Bone marrow (tissue), 2 donors: ENCODE measurements at places on chromosomes 5 and 9.

DNA sequence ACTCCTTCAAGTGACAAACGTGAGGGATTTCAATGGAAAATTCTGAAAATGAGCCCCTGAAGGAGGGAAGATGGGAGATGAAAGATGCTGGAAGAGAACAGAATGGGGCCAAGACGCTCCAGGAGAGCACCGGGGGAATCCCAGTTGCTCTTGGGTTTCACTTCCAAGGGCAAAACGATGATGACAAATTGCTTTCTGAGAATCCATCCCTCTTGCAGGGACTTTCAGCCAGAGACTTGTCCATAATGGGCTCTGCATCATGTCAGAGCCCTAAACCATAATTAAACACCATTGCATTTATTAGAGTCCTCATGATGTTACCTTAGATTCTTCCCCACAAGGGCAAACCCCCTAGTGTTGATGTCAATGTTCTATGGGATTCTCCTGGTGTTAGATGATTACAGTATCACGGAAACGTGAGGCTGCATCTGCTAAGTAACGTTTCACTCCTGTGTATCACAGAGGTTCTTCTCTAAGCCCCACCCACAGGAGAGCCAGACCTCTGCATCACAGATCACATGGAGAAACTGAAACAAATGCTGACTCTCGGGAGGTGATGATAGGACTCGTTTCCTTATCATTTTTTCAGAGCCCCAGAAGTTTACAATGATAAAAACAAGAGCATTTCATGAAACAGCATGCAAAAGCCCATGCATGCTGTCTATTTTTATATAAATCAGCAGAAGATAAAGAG, 114.4 kb downstream of the TENT4A start:
- DNase-seq = peak; percentile 69

DNA sequence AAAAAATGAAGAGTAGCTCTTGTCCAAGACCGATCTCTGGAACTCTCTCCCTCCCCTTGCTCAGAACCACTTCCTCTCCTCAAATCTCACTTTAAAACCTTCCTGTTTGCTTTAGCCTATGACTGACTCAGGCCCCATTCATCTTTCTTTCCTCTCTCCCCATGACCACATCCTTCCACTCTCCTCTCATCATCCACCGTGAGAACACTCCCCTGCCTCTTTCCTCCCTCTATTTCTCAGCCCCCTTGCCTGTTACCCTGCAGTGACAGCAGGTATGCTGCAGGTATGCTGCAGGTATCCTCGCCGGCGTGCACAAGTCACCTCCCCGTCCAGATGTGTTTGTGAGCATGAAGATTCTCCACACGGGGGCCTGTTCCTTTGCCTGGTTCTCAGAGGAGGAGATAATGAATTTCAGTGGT, 505.3 kb downstream of the CCDC171 start:
- no peak for DNase-seq

GRCh38 chr9:106820866-106821265, 42.1 kb upstream of the ZNF462 start:
- no peak for DNase-seq

- DNase-seq = peak; percentile 75
These were observed 97.1 kb upstream of the SELENOP start for GRCh38 chr5:42908509-42909488.

- no peak for DNase-seq
These were observed 7.7 kb downstream of the FREM1 start for GRCh38 chr9:14902561-14902960.

DNA sequence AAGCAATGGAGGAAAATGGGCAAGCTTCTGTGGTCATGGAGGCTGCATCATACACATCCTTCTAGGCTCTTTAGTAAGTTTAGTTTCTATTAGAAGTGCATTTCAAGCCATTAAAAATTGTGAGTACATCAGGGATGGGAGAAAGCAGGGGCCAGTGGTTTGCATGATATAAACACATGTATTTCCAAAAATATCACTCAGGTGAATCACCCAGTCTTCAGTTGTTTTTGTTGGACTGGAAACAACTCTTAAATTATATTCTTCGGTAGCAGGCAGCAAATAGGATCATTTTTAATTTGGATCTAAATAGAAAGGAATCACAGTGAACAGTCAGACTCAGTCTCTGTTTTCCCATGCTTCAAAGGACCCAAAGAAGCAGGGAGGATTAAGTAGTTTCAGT, 657.9 kb downstream of the TLR4 start:
- DNase-seq = no peak

DNA sequence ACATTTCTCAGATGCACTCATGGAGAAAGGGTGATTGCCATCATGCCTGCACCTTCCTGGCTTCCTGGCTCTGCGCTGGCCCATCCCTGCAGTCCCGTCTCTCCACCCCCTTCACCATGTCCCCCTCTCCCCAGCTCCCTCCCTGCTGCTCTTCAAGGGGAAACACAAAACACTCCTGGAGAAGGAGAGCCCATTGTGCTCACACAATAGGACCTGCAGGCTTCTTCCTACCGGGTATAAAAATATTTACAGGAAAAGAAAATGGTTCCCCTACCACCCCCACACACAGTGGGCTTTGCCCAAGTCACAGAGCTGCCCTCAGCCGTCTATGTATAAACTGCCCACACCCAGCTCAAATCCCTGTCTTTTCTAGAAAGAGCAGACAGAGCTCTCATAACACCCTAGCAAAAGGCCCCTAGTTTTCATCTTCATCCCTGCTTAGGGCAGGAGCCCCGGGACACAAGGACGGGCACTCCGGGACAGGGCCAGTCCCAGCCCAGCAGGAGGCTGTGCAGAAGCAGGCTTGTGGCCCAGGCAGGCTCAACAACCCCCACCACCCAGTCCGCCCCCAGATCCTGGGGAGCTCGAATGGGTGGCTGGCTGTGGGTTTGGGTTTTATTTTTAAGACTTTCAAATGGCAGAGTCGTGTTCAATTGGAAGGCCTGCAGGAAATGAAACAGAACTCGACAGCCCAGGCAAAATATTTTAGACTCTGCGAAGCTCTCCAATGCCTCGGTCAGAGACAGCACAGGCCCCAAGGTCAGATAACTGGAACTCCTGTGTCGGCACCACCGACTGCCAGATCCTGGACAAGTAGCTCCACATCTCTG, 77.3 kb downstream of the LRSAM1 start:
- DNase-seq = no peak

DNA sequence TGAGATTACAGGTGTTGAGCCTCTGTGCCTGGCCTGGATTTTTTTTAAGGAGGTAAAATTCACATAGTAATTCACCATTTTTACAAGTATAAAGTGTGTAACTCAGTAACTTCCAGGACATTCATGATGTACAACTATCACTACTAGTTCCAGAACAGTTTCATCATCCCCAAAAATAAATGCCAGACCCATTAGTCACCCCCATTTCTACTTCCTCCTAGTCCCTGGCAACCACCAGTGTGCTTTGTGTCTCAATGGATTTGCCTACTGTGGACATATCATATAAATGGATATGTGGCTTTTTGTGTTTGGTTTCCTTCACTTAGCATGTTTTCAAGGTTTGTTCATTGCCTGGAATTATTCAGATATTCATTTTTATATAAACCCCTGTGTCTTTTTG, 72.5 kb upstream of the PANK3 start:
- no peak for DNase-seq

- DNase-seq = no peak
These were observed 23.3 kb downstream of the UGCG start for GRCh38 chr9:111919875-111920274.

- DNase-seq = no peak
These were observed 558.5 kb downstream of the EFNA5 start for GRCh38 chr5:107112216-107112615.

DNA sequence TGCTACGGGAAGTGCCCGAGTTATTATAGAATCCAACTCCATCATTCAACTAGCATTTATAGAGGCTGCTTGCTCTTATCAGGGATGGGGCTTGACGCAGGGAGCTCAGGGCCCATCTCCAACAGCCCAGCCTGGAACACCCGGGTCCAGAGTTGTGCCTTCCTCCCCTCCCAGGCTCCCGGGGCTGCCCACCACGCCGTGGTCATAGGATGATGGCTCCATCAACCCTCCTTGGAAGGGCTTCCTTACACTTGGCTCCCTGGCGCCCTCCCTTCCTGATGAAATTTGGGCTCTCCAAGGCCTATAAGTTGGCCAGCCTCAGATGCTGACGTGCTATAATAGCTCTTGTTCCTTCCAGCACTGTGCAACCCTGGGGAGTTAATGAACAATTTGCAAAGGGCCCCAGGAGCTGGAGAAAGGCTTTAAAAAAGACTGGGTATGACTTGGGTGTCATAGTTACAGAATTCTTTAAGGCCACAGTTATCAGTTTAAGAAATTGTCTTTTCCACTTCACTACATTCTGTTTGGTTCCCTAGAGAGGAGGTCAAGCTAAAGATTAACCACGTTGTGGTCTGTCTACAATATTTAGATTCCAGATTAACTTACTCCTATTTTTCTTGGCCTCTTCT, 42.5 kb upstream of the GADD45G start:
- no peak for DNase-seq

DNA sequence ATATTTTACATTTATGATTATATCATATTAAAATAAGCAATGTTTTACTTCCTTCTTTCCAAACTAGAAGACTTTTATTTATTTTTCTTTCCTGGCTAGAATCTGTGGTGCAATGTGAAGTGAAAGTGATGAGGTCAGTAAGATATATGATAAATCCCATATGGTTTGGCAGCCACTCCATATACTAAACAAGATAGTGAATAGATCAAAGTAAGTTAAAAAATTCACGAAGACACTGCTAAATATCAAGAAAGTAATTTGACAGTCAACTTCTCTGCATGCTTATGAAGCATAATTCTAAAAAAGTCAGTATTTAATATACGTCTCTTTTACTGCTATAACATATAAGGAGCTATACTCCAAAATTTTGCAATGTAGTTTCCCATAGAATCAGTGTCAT, 972.8 kb downstream of the DTWD2 start:
- DNase-seq = no peak

GRCh38 chr5:52728686-52729085, 59.0 kb upstream of the ITGA1 start:
- no peak for DNase-seq

- DNase-seq = no peak
These were observed 17.6 kb downstream of the CD74 start for GRCh38 chr5:150394912-150395687.

GRCh38 chr9:134329576-134329855, 3.3 kb downstream of the RXRA start:
- no peak for DNase-seq

DNA sequence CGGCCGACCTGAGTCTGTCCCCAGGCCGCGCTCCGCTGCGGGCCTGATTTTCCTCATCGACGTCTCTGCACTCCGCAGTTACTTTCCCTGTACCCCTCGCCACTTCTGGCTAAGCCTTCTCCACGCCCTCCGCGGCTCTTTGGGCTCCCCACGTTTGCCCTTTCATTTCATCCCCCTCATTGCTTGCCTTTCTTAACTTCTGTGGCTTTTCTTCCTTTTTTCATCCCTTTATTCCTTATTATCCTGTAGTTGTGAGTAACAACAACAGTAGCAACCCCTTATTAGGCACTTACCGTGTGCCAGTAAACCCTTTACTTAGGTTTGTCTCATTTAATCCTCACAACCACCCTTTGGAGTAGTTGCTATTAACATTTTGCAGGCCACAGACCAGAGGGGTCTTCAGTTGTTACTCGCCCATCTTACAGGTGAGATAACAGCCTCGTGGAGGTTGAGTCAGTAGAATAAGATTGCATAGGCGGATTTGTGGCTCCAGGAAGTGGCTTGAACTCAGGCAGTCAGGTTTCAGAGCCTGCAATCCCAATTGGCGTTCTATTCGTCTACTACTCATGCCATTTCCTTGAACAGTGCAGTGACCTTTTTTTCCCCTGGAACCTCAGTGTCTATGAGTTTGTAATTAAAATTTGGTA, 724 bp downstream of the TCERG1 start:
- DNase-seq = peak; percentile 48

DNA sequence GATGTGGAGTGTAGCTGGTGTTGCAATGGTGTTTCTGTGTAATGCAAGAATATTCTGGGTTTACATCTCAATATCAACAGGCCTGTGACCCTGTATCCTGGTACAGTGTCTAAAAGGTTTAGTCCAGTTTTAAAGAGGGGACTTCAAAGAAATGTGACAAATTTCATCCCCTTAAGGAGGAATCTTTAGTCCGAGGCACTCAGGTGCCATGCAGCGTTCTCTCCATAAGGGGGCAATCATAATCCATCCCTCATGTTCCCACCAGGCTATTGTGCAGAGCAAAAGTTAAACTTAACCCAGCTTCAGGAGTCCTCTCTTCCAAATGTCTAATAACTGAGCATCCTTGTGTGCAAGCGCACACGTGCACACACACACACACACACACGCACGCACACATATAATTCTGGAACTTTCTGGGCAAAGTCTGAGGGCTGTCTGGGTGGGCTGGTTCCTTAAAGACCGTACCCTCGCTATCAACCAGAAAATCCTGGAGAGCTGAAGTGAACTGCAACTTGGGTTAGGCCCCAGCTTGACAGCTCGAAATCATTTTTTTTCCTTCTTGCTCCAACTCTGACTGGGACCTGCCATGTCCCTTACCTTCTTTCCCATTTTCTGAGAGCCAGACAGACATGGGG, 46.0 kb downstream of the CRB2 start:
- DNase-seq = no peak

- no peak for DNase-seq
These were observed 65.2 kb upstream of the GLIS3 start for GRCh38 chr9:4365055-4365454.

- no peak for DNase-seq
These were observed 18.1 kb downstream of the SAR1B start for GRCh38 chr5:134614450-134615085.

DNA sequence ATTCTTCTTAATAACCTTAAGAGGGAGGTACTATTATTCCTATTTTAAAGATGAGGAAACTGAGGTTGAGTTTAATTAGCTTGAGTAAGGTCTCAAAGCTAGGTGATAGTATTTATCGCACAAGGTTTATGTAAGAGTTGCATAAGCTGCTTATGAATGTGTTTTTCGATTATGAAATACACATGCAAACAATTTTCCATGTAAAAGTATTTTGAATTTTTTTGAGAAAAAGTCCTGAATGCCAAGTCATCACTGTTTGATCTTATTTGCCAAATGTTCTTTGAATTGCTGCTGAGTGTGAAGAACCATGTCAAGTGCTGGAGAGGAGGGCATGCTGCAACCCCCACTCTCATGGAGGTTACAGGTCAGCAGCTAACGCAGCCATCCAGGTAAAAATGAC, 174.4 kb downstream of the CARTPT start:
- no peak for DNase-seq

- DNase-seq = no peak
These were observed 111.6 kb downstream of the CMYA5 start for GRCh38 chr5:79800979-79801827.

GRCh38 chr5:176543428-176544182, 5.5 kb upstream of the CDHR2 start:
- DNase-seq = peak; percentile 46

DNA sequence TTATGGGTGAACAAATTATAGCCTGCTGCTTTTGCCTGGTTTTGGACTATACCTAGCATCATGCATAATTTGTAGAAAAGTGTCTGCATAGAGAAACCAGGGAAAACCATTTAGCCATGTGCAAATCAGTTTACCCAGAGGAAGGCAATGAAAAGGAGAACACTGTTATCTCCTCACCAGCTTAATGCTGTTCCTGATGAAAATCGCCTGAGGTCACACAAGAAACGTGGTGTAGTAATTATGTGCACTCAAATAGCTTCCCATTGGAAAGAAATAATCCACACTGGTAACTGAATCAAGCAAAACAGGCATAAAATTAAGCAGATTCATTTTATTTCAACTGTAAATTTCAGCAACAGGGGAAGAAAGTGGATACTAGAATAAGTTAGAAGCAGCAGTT, 51.7 kb upstream of the FAM240B start:
- DNase-seq = no peak

GRCh38 chr9:78026416-78026815, 5.2 kb downstream of the GNAQ start:
- DNase-seq = peak; percentile 9

GRCh38 chr5:173774271-173774761, 113.8 kb upstream of the CPEB4 start:
- DNase-seq = no peak
